ENCODE measurements at places on chromosomes 7 and 10.
A peak's percentile ranks its signal among the peaks of the same experiment; 100 is the strongest.

- DNase-seq, result peak; percentile 85
Measured at GRCh38 chr7:140656548-140657515, 15.9 kb upstream of the ADCK2 start.

GRCh38 chr7:38709123-38709522, 78.0 kb upstream of the AMPH start:
- no peak for DNase-seq

- DNase-seq, result peak; percentile 69
Measured at GRCh38 chr7:25897261-25897782, 254.7 kb upstream of the NFE2L3 start.

DNA sequence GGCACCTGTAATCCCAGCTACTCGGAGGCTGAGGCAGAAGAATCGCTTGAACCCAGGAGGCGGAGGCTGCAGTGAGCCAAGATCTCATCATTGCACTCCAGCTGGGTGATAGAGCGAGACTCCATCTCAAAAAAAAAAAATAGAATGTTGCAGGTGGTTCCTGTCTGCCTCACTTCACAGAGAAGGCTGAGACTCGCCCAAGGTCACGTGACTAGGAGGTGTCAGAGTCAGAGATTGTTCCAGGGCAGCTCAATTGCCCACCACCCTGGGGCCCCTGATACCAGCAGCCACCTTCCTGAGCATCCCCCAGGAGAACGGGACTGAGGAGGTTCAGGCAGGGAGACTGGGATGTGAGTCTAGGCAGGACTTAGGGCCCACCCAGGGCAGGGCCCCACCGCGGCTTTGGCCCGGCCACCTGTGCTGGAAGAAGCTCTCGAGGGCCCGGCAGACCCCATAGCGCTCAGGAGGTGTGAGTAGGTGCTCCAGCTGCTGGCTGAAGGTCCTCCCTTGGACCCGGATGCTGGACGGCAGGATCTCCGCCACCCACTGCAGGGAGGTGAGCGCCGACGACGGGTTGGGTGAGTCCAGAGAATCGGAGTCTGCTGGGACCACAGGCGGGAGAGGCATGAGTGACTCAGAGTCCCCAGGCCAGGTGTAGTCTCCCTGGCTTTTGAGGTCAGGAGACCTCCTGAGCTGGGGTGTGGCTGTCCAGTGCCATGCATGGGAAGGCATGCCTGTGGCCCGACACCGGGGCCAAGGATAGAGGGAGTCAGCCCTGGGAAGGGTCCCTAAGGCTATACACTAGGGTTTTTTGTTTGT, 30.9 kb downstream of the GRID2IP start:
- DNase-seq, result no peak

DNA sequence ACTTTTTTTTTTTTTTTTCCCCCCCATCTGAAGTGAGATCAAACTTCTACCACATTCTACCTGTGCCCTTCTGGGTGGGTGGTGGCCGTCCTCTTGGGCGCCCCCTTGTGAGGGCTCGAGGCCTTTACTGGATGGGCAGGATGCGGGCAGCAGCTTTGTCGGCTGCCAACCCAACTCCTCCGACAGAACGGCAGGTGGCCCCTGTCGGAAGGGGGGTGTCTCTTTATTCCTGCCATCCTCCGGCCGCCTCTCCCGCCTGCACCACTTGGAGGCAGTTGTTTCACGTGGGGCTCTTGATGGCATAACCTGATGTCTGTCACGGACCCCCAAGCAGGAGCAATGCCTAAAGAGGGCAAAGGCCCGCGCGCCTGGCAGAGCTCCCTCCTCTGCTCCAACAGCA, 31.0 kb downstream of the AMZ1 start:
- DNase-seq, result peak; percentile 78

DNA sequence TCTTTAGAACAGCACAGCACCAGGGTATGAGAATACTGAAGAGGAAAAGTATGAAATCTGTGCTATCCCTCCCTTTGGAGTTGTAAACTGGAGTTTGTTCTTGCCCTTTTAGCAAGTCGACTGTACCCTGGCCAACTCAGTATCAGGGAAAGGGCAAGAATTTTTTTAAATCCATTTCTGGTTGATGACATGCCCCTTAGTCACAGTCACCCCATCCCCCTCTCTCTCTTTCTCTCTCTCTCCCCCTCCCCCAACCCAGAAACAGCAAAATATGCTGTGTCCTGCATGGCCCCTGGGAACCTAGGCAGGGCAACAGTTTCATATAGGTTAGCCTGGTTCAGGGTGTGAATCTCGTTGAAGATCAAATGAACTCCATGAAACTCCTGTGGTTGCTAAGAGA, 177.7 kb upstream of the ADO start:
- no peak for DNase-seq

- DNase-seq, result no peak
Measured at GRCh38 chr7:107370816-107371215, 99.0 kb upstream of the GPR22 start.

GRCh38 chr10:18949391-18949790, 99.2 kb upstream of the MALRD1 start:
- DNase-seq, result no peak

DNA sequence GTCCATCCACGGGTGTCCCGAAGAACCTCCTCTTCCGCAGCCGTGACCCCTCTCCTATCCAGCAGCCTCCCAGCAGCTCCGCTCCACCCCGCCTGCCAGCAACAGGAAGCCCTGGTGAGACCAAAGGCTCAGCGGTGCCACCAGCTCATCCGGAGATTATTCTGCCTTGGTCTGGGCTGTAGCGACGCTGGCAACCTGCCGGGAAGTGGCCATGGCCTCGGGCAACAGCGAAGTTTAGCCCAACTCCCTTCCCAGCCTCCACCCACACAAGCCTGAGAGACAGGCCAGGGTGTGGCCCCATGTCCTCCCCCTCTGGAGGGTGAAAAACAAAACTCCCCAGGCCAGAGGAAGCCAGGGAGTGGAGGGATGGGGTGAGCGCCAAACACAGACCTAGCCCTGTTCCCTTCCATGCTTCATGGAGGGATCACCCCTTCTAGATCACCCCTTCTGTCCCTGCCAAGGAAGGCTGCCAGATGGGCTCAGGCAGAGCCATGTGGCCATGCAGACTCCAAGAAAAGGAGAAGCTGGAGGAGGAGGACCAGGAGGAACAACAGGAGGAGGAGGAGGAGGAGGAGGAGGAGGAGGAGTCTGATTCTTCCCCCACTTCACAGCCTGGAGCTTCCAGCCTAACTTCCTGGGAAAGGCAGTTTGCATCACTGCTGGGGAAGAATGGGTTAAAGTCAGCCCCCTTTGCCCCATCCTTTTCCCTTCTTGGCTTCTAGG, 918 bp downstream of the CALHM2 start:
- DNase-seq, result peak; percentile 79

DNA sequence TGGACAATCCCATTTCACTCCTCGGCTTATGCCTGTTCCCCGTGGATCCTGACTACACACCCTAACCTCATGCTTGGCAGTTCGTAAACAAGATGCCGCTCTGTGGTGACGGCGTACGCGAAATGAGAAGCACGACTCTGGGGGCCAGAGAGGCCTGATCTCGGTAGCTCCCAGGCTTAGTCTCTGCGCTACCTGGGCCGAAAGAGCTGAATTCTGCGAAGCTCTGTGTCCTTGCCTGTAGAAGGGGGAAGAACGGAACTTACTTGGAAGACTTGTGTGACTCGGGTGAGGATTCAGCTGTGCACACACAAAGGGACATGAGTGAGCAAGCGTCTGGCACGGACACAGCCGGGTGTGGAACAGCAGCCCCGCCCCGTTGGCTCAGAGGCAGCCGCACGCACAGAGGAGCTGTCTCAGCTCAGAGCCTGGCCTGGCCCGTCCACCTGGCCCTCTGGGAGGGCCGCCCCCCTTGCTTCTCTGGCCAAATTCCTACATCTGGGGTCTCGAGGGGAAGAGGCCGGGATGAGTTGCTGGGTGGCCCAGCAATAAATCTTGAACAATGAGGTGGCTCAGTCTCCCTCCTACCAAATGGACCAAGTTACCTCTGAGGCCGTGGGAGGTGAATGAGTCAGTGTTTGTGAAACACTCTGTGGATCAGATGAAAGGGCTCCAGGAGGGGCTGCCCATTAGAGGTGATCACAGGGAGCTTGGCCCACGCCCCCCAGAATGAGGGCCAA, 83.8 kb downstream of the PDGFA start:
- DNase-seq, result no peak

- no peak for DNase-seq
Measured at GRCh38 chr7:40311307-40311706, 176.5 kb downstream of the SUGCT start.

DNA sequence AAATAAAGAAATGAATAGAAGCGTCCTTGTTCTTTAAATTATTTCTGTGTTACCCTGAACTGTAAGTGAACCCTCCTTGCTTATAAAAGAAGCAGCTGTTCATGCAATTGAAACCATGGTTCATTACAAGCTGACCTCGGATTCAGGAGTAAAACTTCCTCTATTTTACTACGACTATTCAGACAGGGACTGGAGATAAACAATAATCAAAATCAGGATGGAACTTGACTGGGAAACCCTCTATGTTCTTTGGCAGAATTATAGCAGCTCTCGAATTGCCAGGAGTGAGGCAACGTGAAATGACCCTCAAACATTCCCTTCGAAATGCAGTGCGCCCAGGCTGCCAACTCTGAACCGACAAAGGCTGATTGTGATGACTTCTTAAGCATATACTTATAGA, 172.1 kb downstream of the CYP26A1 start:
- DNase-seq, result peak; percentile 4

DNA sequence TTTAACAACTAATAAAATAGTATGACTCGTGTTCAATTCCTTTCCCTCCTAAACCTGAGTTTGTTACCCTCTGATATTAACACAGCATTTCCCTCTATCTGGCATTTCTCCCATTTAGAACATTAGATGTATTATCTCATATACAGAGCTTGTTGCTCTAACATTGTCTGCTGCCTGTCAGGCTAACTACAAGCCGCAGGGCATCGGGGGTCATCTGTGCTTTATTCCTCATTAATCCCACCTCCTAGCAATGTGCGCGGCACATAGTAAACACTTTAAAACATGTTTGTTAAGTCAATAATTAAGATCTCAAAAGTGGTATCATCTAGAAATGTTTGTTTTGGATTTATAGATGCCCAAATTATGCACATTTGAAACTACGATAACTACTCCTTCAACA, 52.9 kb upstream of the NEBL start:
- no peak for DNase-seq

DNA sequence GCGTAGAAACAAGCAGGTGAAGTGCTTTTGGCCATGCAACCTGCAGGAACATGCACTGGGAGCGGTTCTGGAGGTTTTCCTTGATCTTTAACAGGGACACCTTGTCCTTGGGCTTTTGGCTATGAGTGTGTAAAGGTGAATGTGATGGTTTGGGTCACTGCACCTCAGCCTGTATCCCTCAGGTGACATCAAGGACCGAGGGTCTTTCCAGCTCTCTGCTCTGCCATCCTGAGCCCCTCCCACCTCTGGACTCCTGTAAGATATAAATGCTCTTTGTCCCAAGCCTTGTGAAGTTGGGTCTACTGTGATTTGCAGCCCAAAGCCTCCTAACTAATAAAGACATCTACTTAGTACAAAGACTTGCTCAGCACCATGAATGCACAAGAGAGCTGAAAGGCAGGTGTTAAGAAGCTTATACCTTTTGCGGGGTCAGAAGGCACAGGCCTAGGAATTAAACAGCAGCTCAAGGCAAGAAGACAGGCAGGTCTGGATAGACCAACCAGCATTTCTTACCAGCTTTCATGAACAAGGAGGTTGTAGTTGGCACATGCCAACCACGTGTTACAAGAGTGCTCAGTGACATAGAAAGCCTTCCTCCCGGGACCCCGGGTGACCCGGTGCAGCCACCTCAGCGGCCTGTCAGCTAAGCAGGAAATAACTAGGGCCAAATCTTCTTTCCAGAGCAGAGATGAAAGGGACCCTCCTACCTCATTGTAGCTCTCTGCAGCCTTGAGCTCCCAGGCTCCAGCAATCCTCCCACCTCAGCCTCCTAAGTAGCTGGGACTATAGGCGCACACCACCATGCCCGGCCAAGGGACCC, 89.9 kb downstream of the CARD11 start:
- no peak for DNase-seq

DNA sequence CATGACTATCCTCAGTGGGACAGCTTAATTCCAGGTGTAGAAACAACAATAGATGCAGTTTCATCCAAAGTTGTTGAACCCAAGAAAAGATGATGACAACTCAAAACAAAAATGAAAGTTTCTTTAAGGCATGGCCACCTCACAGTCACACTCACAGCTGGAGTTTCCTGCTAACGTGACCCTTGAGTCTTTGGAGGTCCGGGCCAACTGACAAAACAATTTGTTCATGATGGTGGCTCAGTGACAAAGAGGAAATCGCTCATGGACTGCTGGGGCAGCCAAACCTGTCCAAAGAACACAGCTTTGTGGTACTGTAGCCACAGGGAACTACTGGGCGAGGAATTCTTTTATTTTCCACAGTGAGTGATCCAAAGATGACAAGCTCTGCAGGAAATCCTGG, 96.0 kb upstream of the JCAD start:
- no peak for DNase-seq

- no peak for DNase-seq
Measured at GRCh38 chr7:93973134-93973533, 31.0 kb downstream of the BET1 start.

DNA sequence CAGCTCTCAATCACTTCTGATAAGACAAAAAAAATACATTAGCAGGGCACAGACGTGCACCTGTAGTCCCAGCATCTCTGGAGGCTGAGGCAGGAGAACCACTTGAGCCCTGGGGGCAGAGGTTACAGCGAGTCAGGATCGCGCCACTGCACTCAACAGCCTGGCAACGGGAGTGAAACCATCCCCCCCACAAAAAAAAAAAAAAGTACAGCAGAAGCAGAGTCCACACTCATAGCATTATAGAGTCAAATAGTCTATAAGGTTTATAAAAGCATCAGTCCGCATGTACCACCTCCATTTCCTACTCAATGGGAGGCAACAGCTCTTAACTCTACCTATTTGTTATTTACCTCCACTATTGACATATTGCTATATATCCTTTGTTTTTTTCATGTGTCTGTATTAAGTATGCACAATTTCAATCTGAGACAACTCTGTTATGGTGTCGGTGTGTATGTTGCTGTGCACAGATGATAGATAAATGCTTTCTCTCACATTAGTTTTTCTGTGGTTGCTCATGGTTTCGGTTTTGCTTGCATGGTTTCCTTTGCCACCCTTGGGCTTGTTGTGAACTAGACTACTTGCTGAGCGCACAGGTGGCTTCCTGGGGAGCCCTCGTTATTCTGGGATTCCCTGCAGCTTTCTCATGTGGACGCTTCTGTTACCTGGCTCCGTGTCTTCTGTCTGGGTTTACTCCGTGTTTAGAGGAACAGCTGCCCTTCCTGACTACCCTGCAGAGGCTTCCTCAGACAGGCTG, 40.4 kb downstream of the PROSER2 start:
- peak; percentile 71 for DNase-seq

- no peak for DNase-seq
Measured at GRCh38 chr10:101257491-101257890, 28.2 kb upstream of the LBX1 start.

- DNase-seq, result peak; percentile 38
Measured at GRCh38 chr10:81873932-81874816, 820 bp upstream of the NRG3 start.

DNA sequence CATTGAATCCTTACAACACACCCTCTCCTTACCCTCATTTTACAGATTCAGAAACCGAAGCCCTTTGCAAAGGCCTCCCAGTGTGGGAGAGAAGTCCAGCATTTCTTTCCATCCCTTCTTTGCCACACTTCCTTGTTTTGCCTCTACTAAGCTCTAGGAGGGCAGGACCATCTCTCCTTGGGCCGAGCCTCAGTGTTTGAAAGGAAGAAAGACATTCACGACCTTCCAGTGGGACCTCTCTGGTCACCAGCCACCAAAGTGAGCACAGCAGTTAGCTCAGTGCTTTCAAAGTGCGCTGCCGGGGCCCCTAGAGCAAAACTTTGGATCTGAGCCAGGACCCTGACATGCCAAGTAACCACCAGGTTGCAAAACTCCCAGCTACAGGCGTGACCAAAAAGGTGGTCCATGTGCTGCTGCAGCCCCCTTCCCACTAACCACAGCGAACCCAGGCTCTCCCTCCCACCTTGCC, 12.4 kb downstream of the CTBP2 start:
- peak; percentile 91 for DNase-seq
